Fibroblast of skin of left biceps (primary cell): ENCODE measurements at places on chromosomes 2 and 18.

GRCh38 chr2:164711766-164712138 lies 90.5 kb upstream of the GRB14 start:
- no peak for DNase-seq

- DNase-seq = no peak
Observed at GRCh38 chr2:1744446-1745170, at the start of gene PXDN. TSS of gene PXDN (minus strand) at chr2:1744515. CDS start at chr2:1744455, 60 bp downstream.

- DNase-seq = no peak
Observed at GRCh38 chr18:44979748-44980147, 299.1 kb downstream of the SETBP1 start.

DNA sequence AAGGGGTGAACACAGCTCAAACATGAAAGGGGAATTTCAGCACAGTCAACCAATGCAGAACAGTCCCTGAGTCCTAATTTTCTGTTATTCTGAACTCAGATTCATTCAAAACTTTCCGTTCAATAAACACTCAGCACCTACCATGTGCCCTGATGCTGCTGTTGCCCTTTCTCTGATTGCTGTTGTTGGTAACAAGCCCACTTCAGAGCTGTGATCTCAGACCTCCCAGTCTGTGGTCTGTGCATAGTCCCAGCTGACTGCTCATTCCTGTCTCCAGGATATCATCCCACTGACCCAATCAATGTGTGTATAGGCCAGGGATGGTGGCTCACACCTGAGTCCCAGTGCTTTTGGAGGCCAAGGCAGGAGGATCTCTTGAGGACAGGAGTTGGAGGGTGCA lies 82.7 kb upstream of the SLC35G4 start:
- no peak for DNase-seq

- no peak for DNase-seq
Observed at GRCh38 chr2:201116115-201116958, at the start of gene CFLAR. TSS of gene CFLAR (plus strand) at chr2:201116164. CDS start at chr2:201129866, 13,702 bp downstream.

DNA sequence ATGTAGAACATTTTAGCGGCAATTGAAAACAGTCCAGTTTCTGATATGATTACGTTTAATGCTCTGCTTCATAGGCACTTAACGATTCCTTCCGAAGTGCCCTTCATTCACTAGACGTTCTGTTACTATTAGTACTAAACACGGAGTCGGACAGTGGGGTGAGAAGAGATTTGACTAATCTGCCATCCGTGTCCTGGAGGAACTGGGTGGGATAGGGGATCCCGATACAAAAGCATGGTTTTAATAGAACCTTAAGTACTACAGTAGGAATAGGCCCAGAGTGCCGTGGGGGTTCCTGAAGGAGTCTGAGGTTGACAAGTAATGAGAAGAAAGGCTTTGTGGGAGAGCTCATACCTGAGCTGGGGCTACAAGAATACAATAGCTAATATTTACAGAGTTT lies 631 bp downstream of the MORN2 start:
- no peak for DNase-seq

DNA sequence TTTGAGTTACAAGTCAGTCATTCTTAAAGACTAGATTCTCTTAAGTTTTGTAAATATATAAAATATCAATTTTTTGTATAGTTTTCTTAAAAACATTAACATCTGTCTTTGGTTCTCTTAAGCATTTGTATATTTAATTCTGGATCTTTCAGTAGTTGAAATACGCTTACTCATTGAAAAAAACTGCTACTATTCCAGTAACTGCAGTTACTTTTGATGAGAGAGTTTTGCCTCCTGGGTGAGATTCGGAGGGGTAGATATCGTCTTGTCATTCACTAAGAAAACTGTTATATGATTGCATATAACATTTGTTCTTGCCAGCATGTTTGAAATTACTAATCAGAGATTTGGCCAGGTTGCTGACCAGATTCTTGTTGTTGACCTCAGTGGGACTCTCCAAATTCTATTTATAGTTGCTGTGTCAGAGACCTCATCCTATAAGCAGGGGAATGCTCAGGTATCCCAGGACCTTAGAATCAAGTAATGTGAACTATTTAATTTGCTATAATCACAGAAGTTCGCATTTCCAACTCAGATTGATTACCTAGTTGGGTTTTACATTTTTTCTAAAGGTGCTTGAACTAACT lies 7.9 kb downstream of the AGPS start:
- DNase-seq = no peak

GRCh38 chr2:160141912-160142311 lies 58.2 kb downstream of the ITGB6 start:
- no peak for DNase-seq

DNA sequence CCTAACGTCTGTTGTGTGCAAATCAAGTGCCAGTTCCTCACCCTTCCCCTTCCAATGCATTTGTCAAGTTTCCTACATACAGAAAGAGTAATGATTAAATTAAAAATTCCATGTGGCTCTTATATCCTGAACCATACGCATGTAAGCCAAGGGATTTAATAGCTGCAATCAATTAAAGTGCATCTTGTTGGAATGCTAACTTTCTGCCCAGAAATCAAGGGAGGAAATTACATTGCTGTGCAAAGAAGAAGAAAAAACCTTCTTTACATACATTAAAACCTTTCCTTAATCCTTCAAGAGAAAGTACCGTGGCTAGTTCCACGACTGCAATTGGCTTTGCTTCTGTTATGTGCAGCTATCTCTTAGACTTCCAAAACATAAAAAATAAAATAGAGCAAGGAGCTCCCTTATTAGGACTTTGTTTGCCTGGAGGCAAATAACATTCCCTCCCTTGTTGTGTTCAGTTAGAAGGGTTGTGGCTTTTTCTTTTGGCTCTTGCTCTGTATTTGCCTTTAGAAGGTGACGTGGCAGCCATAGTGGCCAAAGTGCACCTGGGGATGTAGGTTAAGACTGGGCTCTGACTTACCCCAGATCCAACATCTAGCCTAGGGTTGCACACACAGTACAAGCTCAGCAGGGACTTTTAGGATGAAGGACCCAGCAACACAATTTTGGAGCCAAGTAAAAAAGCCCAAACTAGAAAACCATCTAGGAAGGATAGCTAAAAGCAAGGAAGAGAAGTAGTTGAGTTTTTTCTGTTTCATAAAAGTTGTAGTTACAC lies 158.3 kb downstream of the ANTXR1 start:
- no peak for DNase-seq

DNA sequence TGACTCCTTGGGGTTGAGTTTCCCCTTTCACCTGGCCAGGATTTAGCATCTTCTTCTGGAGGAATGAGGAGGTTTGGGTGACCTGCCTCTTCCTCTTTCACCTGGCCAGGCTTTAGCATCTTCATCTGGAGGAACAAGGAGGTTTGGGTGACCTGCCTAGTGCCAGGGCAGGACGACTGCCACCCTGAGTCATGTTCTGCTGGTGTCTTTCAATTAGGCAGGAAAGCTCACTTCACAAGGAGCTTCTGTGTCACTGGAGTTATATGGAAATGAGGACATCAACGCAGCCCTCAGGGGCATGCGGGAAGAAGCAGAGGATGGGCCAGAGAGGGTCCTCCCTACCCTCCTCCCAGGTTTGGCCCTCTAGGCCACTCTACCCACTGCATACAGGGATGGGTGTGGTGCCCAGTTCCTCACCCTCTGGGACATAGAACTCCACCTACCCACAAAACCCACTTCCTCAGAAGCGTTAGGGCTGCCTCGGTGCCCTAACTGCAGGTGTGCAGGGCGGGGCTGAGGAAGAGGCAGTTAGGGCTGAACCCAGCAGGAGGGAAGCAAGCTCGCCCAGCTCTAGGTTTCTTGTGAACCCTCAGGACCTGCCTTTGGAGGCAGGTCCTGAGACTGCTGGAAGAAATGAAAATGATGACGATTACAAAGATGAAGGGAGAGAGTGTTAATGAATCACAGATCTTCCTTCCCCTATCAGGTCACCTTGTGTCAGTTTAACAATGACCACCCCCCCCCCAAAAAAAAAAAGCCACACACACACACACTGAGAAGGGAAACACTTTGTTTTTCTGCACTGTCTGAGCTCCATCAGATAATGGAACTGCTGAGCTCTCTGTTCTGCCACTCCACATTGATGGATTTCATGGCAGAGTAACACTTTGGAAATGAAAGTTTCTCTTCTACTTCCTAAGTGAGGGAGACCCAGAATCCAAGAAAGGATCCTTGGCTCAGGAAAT lies 71.0 kb downstream of the ARL4C start:
- no peak for DNase-seq

DNA sequence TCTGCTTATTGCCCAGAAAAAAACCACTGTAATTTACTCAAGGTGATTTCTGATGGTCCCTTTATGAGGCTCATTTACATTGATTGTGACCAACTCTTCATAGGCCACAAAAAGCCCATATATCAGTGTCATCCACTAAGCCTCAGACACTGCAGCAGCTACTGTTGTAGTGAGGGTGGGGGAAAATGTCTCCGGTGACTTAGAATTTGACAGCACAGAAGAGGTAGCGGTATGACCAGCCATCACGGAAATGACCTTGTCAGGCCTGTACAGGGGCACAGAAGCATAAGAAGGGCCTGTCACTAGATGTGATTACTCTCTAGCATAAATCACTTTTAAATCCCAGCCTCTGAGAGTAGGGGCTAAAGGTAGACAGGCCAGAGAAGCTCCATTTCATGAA lies 190.3 kb downstream of the PAX3 start:
- no peak for DNase-seq

DNA sequence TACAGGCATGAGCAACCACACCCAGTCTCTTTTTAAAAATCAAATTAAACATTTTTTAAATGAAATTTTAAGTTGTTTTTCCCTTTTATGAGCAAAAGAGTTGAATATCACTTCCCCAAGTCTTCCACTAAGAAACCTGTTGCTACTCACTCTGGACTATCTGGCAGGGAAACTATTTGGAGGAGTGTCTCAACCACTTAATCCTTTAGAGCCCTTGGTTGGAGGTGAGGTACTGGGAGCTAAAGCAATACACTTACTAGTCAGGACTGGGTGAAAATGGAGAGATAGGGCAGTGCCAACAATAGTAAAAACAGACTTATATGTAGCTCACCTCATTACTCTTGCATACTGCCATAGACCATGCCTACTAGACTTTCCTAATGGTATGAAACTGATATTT lies 135.5 kb downstream of the RND3 start:
- no peak for DNase-seq

- DNase-seq = no peak
Observed at GRCh38 chr2:220782609-220783113, 789.4 kb downstream of the EPHA4 start.

DNA sequence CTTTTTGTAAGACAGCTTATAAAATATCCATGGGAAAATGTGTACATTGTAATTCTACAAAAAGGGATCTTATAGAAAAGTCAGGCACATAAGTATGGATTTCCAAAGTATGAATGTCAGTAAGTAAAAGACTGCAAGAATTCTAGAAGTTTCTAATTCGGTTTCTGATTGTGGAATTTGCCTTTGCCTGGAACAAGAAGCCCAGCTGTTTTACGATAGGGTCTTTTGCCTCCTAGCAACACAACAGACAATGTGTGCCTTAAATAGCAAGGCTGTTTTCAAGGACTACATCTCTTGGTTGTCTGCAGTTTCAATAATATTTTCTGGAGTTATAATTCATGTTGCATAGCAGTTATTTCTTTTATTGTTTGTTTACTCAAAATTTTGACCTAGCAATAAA lies 312.9 kb downstream of the MTX2 start:
- DNase-seq = no peak

GRCh38 chr18:57943723-57944122 lies 100.3 kb upstream of the NEDD4L start:
- no peak for DNase-seq

- no peak for DNase-seq
Observed at GRCh38 chr2:214057986-214058385, 352.9 kb upstream of the VWC2L start.

- no peak for DNase-seq
Observed at GRCh38 chr18:49022311-49023161, 71.8 kb upstream of the SMAD7 start.

DNA sequence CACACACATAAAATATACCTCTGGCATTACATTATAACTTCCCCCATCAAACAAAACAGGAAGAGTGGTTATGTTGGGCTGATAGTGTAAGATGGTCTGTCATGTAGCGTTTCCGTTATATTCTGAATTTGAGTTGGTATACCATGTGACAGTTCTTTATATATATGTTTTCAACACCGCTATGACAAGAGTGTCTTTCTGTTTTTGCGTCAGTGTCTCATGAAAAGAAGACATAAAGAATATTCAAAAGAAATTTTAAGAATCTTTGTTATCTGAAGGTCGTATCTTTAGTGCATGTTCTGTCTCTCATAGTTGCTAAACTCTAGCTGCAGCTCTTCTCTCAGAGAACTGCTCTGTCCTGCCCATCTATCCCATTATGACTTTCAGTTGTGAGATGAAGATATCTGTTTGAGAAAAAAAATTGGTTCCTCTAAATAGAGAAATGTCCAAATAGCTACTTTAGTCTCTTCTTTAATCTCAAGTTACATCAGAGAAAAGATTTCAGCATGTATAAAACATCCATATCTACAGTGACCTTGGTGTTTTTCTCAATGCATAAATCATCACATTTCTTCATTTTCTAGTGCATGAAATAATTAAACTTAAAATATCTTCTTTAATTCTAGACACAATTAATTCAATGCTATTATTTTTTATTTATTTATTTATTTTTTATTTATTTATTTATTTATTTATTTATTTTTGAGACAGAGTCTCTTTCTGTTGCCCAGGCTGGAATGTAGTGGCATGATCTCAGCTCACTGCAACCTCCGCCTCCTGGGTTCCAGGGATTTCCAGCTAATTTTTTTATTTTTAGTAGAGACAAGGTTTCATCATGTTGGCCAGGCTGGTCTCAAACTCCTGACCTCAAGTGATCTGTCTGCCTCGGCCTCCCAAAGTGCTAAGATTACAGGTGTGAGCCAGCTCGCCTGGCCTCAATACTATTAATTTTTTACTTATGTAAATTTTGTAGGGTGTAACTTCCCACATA lies 24.3 kb upstream of the PSME4 start:
- DNase-seq = no peak

DNA sequence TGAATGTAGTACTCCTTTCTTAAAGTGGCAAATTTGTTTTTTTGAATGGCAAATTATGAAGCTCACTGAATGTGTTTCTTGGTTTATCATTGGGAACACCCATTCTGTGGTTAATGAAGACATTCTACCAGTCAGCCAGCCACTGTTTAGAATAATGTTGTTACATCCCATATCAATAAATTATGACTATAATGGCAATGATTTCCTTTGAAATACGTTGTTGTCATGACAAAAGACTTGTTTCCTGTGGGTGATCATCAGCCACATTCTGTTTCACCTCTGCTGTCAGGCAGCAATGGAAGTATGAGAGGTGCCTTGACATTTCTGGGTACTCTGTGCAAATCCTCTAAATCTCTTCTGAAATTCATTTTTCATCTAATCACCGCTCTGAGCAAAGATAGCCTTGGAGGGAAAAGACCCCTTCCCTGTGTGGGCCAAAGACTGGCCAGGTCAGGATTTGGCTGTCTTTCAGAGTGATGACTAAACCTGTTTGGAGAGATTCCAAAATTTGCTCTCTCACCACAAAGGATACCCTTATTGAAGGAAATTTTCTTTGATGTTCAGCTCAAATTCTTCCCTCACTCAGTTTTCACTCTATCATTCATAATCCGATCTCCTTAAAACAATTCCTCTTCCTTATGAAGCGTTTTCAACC lies 869.2 kb downstream of the BCL11A start:
- no peak for DNase-seq
